ENCODE measurements at places on chromosomes 7 and 10.

DNA sequence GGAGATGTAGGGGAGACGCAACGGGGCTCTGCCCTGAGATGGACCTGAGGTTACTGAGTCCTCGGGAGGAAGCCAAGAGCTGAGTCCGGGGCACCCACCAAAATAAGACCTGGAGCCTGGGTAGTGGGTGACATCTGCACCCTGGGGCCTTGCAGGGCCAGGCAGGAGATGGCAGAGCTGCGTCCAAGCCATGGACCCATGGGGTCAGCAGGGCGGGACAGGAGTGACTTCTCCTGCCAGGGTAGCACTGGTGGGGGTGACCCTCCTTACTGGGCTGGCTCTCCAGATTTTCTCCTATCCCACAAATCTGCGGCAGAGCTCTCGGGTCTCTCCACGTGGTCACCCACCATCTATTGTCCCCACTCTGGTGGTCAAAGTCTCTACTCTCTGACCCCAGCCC lies 2.1 kb downstream of the GHRHR start:
- no peak for DNase-seq

DNA sequence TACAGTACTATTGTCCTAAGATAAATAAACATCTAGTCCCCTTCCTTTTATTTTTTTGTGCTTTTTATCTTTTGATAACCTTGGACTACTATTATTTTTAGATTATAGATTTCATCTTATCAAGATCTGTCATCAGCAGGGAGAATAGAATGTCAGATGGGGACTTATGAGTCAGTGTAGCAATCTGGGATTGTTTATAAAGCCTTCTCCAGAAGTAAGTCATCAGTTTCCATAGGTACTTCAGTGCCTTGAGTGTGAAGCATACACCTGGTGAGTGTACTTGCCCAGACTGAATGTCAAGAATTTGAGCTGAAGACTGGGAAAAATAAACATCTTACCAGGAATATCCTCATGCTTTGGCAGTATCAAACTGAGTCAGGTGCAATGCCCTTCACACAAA lies 2.1 kb downstream of the CASD1 start:
- DNase-seq: no peak

DNA sequence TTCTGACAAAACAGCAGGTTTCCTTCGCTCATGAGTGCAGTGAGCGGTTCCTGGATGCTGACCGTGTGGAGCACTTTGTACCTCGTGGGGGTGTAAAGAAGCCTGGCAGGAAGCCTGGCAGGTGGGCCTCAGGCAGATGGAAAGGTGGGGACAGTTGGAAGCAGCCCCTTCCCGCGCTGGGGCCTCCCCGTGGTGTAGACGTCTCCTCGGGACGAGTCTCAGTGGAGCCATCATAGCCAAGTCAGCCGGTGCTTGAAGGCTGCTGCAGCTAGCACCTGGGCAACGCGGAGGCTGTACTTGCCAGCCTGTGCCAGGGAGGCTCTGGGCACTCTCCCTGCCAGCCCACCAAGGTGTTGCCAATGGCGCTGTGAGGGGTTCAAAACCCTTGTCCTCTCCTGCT lies 154.5 kb downstream of the WDR37 start:
- DNase-seq: no peak

DNA sequence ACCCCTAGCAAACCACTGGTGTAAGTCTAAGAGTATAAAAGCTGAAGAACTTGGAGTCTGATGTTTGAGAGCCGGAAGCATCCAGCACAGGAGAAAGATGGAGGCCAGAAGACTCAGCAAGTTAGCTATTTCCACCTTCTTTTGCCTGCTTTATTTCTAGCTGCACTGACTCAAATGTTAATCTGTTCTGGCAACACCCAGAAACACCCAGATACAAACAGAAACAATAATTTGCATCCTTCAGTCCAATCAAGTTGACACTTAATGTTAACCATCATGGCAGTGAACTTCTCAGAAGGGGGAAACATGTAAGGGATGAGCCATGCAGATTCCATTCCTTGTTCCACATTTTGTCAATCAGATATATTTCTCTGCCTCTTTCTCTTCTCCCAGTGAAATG lies 101.8 kb upstream of the FERD3L start:
- DNase-seq: no peak

- DNase-seq: no peak
These were observed 12.7 kb downstream of the EPDR1 start for GRCh38 chr7:37933018-37933566.

GRCh38 chr10:32317795-32318357 lies 29.1 kb downstream of the EPC1 start:
- DNase-seq: no peak

- no peak for DNase-seq
These were observed 249.1 kb downstream of the KCND2 start for GRCh38 chr7:120521761-120522737.
